Ascending aorta (tissue), 2 donors: ENCODE measurements at places on chromosomes 6 and 20. TPM values are rescaled to one million over a fixed set of nuclear protein-coding genes. Genes with fewer than 3 reads are reported as not detected.
A peak's percentile ranks its signal among the peaks of the same experiment; 100 is the strongest.

STX11 gene
- total RNA-seq: 29.5 TPM

GPR6 gene
- total RNA-seq: not detected

HINT3 gene
- 5.2 TPM for total RNA-seq

HDGFL1 gene
- total RNA-seq: not detected

NT5DC1 gene
- 4.6 TPM for total RNA-seq

OOEP gene
- total RNA-seq: not detected

ILRUN gene
- 69.6 TPM for total RNA-seq

NFATC2 gene
- total RNA-seq: 7.9 TPM

SAMD10 gene
- not detected for total RNA-seq

STMN3 gene
- total RNA-seq: 37.0 TPM

RBBP8NL gene
- total RNA-seq: not detected

EPB41L2 gene
- total RNA-seq: 163 TPM

LRRC1 gene
- total RNA-seq: 16.3 TPM

CRYBG1 gene
- total RNA-seq: 6.5 TPM

CST11 gene
- total RNA-seq: not detected

- no peaks in the 10 kb centered on the region for H3K36me3 ChIP-seq
- no peak overlapping the region for H3K4me3 ChIP-seq
- no peaks in the 10 kb centered on the region for H3K4me1 ChIP-seq
- H3K27ac ChIP-seq: no peak overlapping the region
Observed at GRCh38 chr20:19554666-19555065, 203.4 kb upstream of the RIN2 start.

GRCh38 chr6:26053992-26054780 is 33.0 kb upstream of the HFE start:
- no peaks in the 10 kb centered on the region for H3K27me3 ChIP-seq
- H3K27ac ChIP-seq: peak overlapping the region; percentile 94
- no peaks in the 10 kb centered on the region for H3K36me3 ChIP-seq

DNA sequence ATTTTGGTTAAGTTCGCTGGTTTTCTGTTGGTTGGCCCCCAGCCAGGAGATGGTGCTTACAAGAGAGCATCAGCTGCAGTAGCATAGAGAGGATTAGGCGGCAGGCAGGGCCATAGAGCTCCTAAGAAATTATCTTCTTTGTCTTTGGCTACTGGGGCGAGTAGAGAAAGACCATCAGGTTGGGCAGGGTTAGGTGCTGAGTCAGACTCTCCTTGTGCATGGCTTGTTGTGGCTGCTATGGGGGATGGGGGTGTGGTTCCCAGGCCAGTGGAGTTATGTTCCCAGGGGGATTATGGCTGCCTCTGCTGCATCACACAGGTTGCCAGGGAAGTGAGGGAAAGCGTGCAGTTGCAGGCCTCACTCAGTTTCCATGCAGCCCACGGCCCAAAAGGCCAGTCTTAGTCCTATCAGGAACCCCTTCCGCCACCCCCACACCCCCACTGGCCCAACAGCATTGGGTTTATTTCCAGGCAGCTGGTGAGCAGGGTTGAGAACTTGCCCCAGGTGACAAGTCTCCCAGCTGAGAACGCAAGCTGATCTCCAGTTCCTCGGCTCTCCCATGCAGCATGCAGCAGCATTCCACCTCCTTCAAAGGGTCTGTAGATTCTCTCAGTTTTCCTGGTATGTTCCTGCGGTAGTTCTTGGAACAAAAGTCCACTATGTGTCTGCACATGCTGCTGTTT is 243.7 kb downstream of the UTRN start:
- H3K4me3 ChIP-seq: no peak overlapping the region
- peaks cover 64% of the 10 kb centered on the region for H3K36me3 ChIP-seq
- H3K4me1 ChIP-seq: no peaks in the 10 kb centered on the region

DNA sequence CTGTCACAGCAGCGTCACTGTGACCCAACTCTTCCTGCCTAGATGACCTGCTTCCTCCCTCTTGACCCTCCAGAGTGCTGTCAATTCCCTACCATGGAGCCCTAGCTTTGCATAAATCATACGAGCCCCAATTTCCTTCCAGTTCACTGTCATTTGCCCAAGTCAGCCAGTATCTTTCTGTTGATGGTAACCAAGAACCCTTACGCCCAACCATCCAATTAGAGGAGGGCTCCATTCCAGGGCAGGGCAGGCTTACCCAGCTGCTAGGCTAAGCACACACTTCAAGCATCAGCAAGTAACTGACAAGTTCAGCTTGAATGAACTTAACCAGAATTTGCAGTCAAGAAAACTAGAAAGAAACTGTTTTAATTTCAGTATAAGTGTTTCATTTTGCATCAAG is 25.7 kb downstream of the WFDC3 start:
- no peak overlapping the region for H3K4me3 ChIP-seq
- peaks cover 2% of the 10 kb centered on the region for H3K4me1 ChIP-seq
- H3K27me3 ChIP-seq: no peaks in the 10 kb centered on the region
- no peaks in the 10 kb centered on the region for H3K36me3 ChIP-seq
- no peak overlapping the region for H3K27ac ChIP-seq

GRCh38 chr6:82570083-82570482 is 206.5 kb downstream of the TPBG start:
- H3K27ac ChIP-seq: no peak overlapping the region
- no peak for DNase-seq
- H3K4me1 ChIP-seq: no peaks in the 10 kb centered on the region
- no peaks in the 10 kb centered on the region for H3K27me3 ChIP-seq

- no peak overlapping the region for H3K27ac ChIP-seq
- H3K27me3 ChIP-seq: no peaks in the 10 kb centered on the region
- DNase-seq: no peak
- H3K4me3 ChIP-seq: no peak overlapping the region
- H3K4me1 ChIP-seq: peaks cover 39% of the 10 kb centered on the region
Observed at GRCh38 chr6:157034436-157035230, 257.5 kb downstream of the ARID1B start.

DNA sequence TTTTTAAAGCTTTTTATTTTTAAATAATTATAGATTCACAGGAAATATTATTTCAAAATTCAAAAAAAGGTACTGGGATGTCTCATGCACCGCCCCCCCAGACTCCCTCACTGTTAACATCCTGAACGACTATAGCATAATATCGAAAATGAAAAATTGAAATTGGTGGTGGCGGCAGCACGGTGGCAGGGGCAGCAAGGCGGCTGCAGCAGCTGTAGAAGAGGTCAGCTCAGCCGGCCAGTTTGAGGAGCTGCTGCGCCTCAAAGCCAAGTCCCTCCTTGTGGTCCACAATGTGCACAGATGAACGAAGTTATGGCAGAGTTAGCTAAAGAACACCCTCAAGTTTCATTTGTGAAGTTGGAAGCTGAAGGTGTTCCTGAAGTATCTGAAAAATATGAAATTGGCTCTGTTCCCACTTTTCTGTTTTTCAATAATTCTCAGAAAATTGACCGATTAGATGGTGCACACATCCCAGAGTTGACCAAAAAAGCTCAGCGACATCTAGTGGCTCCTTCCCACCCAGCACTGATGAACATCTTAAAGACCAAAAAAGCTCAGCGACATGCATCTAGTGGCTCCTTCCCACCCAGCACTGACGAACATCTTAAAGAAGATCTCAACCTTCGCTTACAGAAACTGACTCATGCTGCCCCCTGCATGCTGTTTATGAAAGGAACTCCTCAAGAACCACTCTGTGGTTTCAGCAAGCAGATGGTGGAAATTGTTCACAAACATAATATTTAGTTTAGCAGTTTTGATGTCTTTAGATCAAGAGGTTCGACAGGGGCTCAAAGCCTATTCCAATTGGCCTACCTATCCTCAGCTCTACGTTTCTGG is 100.8 kb downstream of the FAM217A start:
- peak; percentile 68 for DNase-seq
- H3K27ac ChIP-seq: no peak overlapping the region
- H3K27me3 ChIP-seq: no peaks in the 10 kb centered on the region
- no peaks in the 10 kb centered on the region for H3K36me3 ChIP-seq
- no peak overlapping the region for H3K4me3 ChIP-seq
- no peaks in the 10 kb centered on the region for H3K4me1 ChIP-seq

- DNase-seq: no peak
- no peaks in the 10 kb centered on the region for H3K27me3 ChIP-seq
- no peak overlapping the region for H3K27ac ChIP-seq
Observed at GRCh38 chr6:14131579-14131978, 14.0 kb downstream of the CD83 start.

GRCh38 chr20:12638633-12639312 is 370.0 kb upstream of the SPTLC3 start:
- no peaks in the 10 kb centered on the region for H3K4me1 ChIP-seq
- H3K27me3 ChIP-seq: no peaks in the 10 kb centered on the region
- H3K4me3 ChIP-seq: no peak overlapping the region
- no peak overlapping the region for H3K27ac ChIP-seq

GRCh38 chr6:113672491-113673149 is 184.5 kb upstream of the MARCKS start:
- H3K36me3 ChIP-seq: no peaks in the 10 kb centered on the region
- H3K27ac ChIP-seq: peak overlapping the region; percentile 18
- no peaks in the 10 kb centered on the region for H3K27me3 ChIP-seq

- peaks cover 27% of the 10 kb centered on the region for H3K4me1 ChIP-seq
- peak; percentile 36 for DNase-seq
- no peaks in the 10 kb centered on the region for H3K36me3 ChIP-seq
- H3K27ac ChIP-seq: peak overlapping the region; percentile 90
- no peak overlapping the region for H3K4me3 ChIP-seq
Observed at GRCh38 chr20:48722737-48723191, 105.0 kb downstream of the PREX1 start.

- no peaks in the 10 kb centered on the region for H3K27me3 ChIP-seq
- H3K36me3 ChIP-seq: no peaks in the 10 kb centered on the region
- no peaks in the 10 kb centered on the region for H3K4me1 ChIP-seq
- DNase-seq: no peak
- no peak overlapping the region for H3K27ac ChIP-seq
Observed at GRCh38 chr6:43488667-43489276, 11.4 kb downstream of the TJAP1 start.

DNA sequence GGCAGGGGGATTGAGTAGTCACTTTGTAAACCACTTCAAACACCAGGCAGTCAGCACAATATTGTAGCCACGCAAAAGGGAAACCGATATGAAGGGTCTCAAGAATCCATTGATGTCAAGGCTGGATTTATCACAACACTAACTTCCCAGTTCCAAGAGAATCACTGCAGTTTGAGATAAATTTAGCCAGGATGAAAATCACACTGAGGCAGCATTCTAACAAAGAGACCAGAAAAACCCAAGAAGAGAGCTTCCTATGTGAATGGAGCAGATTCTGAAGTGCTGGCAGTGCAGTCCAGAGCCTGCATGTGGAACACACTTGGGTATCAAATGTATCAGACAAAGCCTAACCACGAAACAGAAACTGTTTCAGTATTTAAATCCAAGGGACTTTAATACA is 84.6 kb downstream of the KIF16B start:
- DNase-seq: no peak
- no peaks in the 10 kb centered on the region for H3K27me3 ChIP-seq

- H3K4me1 ChIP-seq: no peaks in the 10 kb centered on the region
- no peak overlapping the region for H3K4me3 ChIP-seq
- no peaks in the 10 kb centered on the region for H3K27me3 ChIP-seq
Observed at GRCh38 chr6:123380257-123380656, 256.5 kb downstream of the TRDN start.

DNA sequence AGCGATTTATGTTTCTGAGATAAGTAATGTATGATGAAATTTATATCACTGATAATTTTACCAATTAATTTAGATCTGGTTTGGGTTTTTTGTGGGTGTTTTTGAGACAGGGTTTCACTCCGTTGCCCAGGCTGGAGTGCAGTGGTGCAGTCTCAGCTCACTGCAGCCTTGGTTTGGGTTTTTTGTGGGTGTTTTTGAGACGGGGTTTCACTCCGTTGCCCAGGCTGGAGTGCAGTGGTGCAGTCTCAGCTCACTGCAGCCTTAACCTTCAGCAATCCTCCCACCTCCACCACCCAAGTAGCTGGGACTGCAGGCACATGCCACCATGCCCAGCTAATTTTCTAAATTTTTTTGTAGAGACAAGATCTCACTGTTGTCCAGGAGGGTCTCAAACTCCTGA is 13.0 kb downstream of the MRS2 start:
- H3K27me3 ChIP-seq: no peaks in the 10 kb centered on the region
- H3K4me3 ChIP-seq: no peak overlapping the region
- H3K27ac ChIP-seq: no peak overlapping the region

GRCh38 chr6:62441182-62441581 is 155.2 kb upstream of the KHDRBS2 start:
- no peak overlapping the region for H3K4me3 ChIP-seq
- no peaks in the 10 kb centered on the region for H3K27me3 ChIP-seq
- no peak overlapping the region for H3K27ac ChIP-seq
- no peaks in the 10 kb centered on the region for H3K4me1 ChIP-seq

GRCh38 chr6:44514085-44514484 is 126.6 kb downstream of the CDC5L start:
- no peaks in the 10 kb centered on the region for H3K27me3 ChIP-seq
- H3K4me3 ChIP-seq: no peak overlapping the region
- no peak overlapping the region for H3K27ac ChIP-seq
- DNase-seq: no peak
- H3K4me1 ChIP-seq: no peaks in the 10 kb centered on the region

- H3K4me1 ChIP-seq: peaks cover 14% of the 10 kb centered on the region
- no peak for DNase-seq
- H3K36me3 ChIP-seq: no peaks in the 10 kb centered on the region
- no peak overlapping the region for H3K27ac ChIP-seq
Observed at GRCh38 chr6:135183532-135184440, 2.7 kb downstream of the MYB start.
